ENCODE measurements at places on chromosomes 2 and 18. TPM values are rescaled to one million over a fixed set of nuclear protein-coding genes. Genes with fewer than 3 reads are reported as not detected.

The TWIST2 gene
- polyA plus RNA-seq, result 0.20 TPM

DNA sequence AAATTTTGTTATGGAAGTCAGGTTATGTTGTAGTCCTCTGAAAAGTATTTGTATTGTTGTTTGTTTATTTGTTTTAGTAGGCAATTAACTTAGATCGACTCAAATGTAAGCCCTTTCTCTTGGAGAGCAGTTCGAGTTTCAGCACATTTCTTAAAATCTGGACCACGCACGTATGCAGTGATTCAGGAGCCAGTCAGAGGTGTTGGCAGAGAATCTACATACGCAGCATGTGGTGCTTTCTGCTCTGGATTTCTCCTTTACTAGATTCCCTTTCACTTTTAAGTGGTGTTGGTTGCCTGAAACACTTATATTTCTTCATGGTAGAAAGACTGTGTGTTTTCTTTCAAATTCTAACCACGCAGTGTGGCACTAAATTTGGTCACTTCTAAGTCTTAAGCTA lies 773.9 kb upstream of the LRATD1 start:
- H3K27me3 ChIP-seq, result no peaks in the 10 kb centered on the region
- H3K36me3 ChIP-seq, result no peaks in the 10 kb centered on the region
- H3K4me1 ChIP-seq, result no peaks in the 10 kb centered on the region

The MROH2A gene
- 0.09 TPM for polyA plus RNA-seq

The FAM228B gene
- polyA plus RNA-seq, result 3.5 TPM

GRCh38 chr2:62724886-62725711 lies 19.6 kb downstream of the EHBP1 start:
- no peak overlapping the region for H3K27ac ChIP-seq
- H3K4me3 ChIP-seq, result no peak overlapping the region
- peaks cover 11% of the 10 kb centered on the region for H3K4me1 ChIP-seq
- H3K36me3 ChIP-seq, result no peaks in the 10 kb centered on the region
- peak; percentile 47 for DNase-seq

DNA sequence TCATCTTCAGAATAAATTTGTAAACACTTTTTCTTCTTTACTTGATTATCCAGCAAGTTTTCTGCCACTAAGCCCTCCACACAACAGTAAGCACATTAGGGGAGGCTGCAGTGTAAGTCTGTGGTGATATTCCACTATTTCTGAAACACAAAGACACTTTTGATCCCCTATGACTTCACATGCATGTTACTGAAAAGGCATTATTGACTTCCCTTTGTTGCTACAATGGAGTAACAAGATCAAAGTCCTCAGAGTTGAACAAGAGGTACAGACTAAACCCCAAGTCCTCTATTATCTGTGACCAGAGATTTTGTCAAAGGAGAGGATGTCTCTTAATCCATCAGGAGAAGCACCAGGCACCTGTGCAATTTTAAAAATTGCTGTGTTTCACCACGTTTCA lies 157.9 kb downstream of the CD226 start:
- H3K27ac ChIP-seq, result no peak overlapping the region
- H3K27me3 ChIP-seq, result no peaks in the 10 kb centered on the region
- no peak for DNase-seq
- no peaks in the 10 kb centered on the region for H3K4me1 ChIP-seq
- H3K4me3 ChIP-seq, result no peak overlapping the region
- no peaks in the 10 kb centered on the region for H3K36me3 ChIP-seq

- H3K27ac ChIP-seq, result no peak overlapping the region
- H3K4me1 ChIP-seq, result no peaks in the 10 kb centered on the region
- DNase-seq, result no peak
- no peak overlapping the region for H3K4me3 ChIP-seq
- H3K36me3 ChIP-seq, result no peaks in the 10 kb centered on the region
Observed at GRCh38 chr18:36610258-36610657, 218.5 kb downstream of the TPGS2 start.

GRCh38 chr18:63969942-63970808 lies at the start of gene SERPINB8:
SERPINB8 (plus strand) TSS chr18:63970081; CDS start chr18:63978309, 8,228 bp downstream.
- DNase-seq, result peak; percentile 74
- H3K27me3 ChIP-seq, result no peaks in the 10 kb centered on the region
- peak within 1 kb of the TSS; percentile 97 for H3K27ac ChIP-seq
- peak within 1 kb of the TSS; percentile 74 for H3K4me3 ChIP-seq
- H3K4me1 ChIP-seq, result peaks cover 28% of the 10 kb centered on the region

The ANKRD62 gene
- polyA plus RNA-seq, result not detected

DNA sequence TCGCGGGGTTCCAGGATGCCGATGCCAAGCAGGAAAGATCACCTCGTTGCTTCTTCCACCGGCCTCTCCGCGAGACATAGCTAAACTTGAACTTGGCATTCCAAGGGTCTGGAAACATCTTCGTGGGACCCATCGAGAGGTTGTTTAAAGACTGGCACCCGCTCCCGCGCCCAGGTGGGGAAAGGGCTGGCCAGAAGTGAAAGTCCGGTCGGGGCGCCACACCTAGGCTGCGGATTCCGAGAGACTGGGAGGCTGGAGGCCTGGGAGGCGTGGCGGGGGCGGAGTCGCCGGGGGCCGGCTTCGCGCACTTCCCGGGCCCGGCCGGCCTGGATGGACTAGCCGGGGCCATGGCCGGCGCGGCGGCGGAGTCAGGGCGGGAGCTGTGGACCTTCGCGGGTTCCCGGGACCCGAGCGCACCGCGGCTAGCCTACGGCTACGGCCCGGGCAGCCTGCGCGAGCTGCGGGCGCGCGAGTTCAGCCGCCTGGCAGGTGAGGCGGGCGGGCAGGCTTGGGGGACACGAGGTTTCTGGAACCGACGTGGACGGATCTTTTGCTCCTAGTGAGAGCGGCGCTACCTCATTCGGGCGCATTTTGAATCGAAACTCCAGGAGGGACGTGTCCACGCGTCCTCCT lies at the start of gene MOCOS:
MOCOS (plus strand) TSS at position 305 of the 633 bp plus-strand sequence; CDS start at position 348, 43 bp downstream.
- DNase-seq, result peak; percentile 81
- peaks cover 6% of the 10 kb centered on the region for H3K4me1 ChIP-seq

GRCh38 chr2:137888845-137889244 lies 75.4 kb upstream of the HNMT start:
- DNase-seq, result peak; percentile 40
- no peaks in the 10 kb centered on the region for H3K36me3 ChIP-seq
- H3K4me1 ChIP-seq, result no peaks in the 10 kb centered on the region
- no peaks in the 10 kb centered on the region for H3K27me3 ChIP-seq
- no peak overlapping the region for H3K27ac ChIP-seq

- DNase-seq, result no peak
- peaks cover 4% of the 10 kb centered on the region for H3K36me3 ChIP-seq
- no peaks in the 10 kb centered on the region for H3K4me1 ChIP-seq
- H3K27me3 ChIP-seq, result no peaks in the 10 kb centered on the region
- no peak overlapping the region for H3K4me3 ChIP-seq
Observed at GRCh38 chr18:6132751-6133368, 237.5 kb upstream of the TMEM200C start.

DNA sequence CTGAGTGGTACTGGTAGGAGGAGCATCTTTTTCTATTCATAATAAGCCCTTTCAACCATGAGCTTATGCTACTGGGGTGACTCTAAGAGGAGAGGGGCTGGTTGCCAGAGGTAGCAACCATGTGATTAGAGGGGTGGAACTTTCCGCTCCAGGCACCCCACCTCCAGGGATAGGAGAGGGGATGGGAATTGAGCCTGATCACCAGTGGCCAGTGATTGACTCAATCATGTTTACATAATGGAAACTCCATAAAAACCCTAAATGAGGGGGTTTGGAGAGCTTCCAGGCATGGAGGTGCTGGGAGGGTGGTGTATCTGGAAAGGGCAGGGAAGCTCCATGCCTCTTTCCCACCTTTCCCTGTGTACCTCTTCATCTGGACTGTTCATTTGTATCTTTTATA lies 46.6 kb upstream of the RHOB start:
- H3K27me3 ChIP-seq, result no peaks in the 10 kb centered on the region
- H3K4me3 ChIP-seq, result no peak overlapping the region
- H3K4me1 ChIP-seq, result peaks cover 4% of the 10 kb centered on the region
- no peaks in the 10 kb centered on the region for H3K36me3 ChIP-seq
- no peak overlapping the region for H3K27ac ChIP-seq

The ERICH2 gene
- polyA plus RNA-seq, result 3.0 TPM

DNA sequence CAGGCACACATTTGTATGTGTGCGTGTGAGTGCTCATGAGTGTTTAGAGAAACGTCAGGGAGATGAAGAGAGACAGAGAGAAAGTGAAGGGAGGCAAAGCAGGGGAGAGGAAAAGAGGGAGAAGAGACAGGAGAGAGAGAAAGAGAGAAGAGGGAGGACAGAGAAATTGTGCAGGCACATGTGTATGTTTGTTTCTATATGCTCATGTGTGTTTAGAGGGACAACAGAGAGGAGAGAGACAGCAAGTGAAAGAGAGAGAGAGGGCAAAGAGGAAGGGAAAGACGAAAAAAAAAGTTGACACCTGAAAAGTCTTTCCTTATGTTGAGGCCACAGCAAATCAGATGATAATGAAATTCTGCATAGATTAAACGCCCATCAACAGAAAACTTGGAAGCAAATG lies 541.1 kb downstream of the TNS1 start:
- no peak overlapping the region for H3K27ac ChIP-seq
- H3K4me1 ChIP-seq, result no peaks in the 10 kb centered on the region
- H3K36me3 ChIP-seq, result no peaks in the 10 kb centered on the region

- no peaks in the 10 kb centered on the region for H3K36me3 ChIP-seq
- peak overlapping the region; percentile 90 for H3K4me3 ChIP-seq
- H3K27me3 ChIP-seq, result no peaks in the 10 kb centered on the region
- peak overlapping the region; percentile 63 for H3K27ac ChIP-seq
- DNase-seq, result peak; percentile 51
- peaks cover 9% of the 10 kb centered on the region for H3K4me1 ChIP-seq
Observed at GRCh38 chr2:203328760-203329540, 756 bp downstream of the ABI2 start.

- no peak for DNase-seq
- no peaks in the 10 kb centered on the region for H3K36me3 ChIP-seq
- no peaks in the 10 kb centered on the region for H3K4me1 ChIP-seq
Observed at GRCh38 chr2:51620796-51621195, 588.9 kb upstream of the NRXN1 start.

DNA sequence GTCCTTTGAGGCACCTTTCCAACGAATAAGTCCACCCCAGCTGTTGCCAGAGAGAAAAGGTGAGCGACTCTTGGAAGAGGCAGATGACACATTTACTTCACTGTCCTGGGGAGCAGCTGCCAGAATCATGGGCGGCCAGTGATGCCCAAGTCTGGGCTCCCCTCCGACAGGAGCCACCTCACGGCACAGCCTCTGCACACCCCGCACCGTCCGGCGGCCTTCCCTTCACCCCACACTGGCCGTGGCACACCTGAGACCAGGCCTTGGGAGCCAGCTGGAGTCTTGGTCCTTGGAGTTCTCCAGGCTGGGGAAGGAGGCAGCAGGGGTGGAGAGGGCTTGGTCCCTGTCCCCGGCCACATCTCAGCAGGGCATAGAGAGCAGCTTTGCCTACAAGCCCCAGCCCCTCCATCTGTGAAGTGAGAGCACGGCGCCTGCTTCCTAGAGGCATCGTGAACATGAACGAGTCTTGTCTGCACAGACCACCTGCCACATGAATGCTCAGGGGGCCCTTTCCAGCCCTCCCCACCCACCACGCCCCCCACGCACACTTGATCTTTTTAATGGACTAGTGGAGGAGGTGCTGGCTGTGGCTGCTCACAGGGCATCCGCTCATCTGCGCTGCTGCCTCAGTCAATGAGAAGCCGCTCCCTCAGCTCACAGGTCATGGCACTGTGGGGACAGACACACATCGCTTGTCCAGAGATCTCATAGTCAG lies 400.2 kb upstream of the MYT1L start:
- H3K4me1 ChIP-seq, result no peaks in the 10 kb centered on the region

The GCG gene
- polyA plus RNA-seq, result not detected

DNA sequence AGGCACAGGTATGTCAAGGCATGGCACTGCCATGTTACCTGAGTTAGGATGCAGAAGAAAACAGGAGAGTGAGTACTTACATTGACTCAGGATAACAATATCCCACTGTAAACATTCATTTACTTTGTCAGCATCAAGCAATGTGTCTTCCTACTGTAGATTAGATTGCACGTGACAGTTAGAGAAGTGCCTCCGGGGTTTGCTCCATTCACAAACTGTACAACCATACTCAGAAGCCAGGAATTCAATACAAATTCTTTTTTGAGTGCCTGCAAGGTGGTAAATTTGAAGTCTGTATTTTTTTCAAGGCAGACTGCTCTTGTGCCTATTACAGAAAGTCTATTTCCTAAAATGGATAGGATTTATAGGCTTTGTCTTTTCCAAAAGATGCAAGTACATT lies 34.1 kb downstream of the CDCA7 start:
- no peaks in the 10 kb centered on the region for H3K4me1 ChIP-seq
- H3K36me3 ChIP-seq, result no peaks in the 10 kb centered on the region
- no peak overlapping the region for H3K27ac ChIP-seq
- no peak for DNase-seq
- H3K4me3 ChIP-seq, result no peak overlapping the region

The CLEC4F gene
- 0.03 TPM for polyA plus RNA-seq

- peak overlapping the region; percentile 66 for H3K27ac ChIP-seq
- no peaks in the 10 kb centered on the region for H3K36me3 ChIP-seq
- no peak overlapping the region for H3K4me3 ChIP-seq
- no peak for DNase-seq
Observed at GRCh38 chr2:231181860-231182512, 16.4 kb upstream of the ARMC9 start.

The KLHL41 gene
- 0.28 TPM for polyA plus RNA-seq

DNA sequence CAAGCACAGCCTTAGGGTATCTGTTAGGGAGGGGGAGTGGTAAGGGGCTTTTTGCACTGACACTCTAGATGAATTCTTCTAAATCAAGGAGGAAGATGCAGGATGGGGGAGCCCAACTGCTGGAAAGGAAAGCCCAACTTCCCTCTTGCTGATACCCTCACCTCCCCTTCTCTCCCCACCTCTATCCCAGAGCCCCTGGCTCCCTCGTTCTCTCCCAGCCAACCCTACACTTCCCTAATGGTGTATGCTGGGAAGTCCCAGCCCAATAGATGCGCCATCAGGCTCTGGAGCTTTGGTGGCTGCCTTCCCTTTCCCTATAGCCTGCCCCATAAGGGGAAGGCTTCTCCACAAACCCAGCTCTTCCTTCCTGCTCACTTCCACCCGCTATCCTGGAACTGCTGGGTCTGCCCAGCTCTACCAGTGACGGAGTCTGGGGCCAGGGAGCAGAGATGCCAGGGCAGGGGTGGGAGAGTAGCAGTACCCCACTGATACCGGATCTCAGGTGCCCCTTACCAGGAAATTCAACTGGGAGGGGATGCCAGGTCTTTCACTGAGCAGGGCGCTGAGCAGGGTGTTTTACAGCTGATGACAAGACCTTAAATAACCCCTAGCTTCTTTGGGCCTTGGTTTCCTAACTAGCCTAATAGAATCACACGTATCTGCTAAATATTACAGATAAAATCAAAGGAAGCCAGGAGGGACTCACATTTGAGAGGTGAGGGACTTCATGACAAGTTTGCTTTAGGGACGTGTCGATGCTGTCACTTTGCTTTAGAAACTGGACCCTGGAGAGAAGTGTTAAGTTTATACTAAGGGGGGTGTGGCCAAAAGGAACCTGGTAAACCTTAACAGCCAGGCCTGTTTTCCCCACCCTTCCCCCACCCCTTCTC lies 82.6 kb downstream of the DNMT3A start:
- H3K4me1 ChIP-seq, result no peaks in the 10 kb centered on the region
- no peak overlapping the region for H3K27ac ChIP-seq
- no peaks in the 10 kb centered on the region for H3K27me3 ChIP-seq
- no peak for DNase-seq

- H3K4me3 ChIP-seq, result no peak overlapping the region
- no peaks in the 10 kb centered on the region for H3K27me3 ChIP-seq
- H3K4me1 ChIP-seq, result no peaks in the 10 kb centered on the region
- H3K36me3 ChIP-seq, result peaks cover 45% of the 10 kb centered on the region
Observed at GRCh38 chr2:127308586-127309138, 14.7 kb upstream of the ERCC3 start.

GRCh38 chr2:183348492-183348891 lies 224.2 kb downstream of the NUP35 start:
- no peaks in the 10 kb centered on the region for H3K27me3 ChIP-seq
- no peak for DNase-seq
- H3K27ac ChIP-seq, result no peak overlapping the region
- no peaks in the 10 kb centered on the region for H3K4me1 ChIP-seq
- H3K4me3 ChIP-seq, result no peak overlapping the region
